ENCODE measurements at places on chromosomes 1 and 21.

- no peak for DNase-seq
Observed at GRCh38 chr1:161885003-161885402, 118.9 kb downstream of the ATF6 start.

DNA sequence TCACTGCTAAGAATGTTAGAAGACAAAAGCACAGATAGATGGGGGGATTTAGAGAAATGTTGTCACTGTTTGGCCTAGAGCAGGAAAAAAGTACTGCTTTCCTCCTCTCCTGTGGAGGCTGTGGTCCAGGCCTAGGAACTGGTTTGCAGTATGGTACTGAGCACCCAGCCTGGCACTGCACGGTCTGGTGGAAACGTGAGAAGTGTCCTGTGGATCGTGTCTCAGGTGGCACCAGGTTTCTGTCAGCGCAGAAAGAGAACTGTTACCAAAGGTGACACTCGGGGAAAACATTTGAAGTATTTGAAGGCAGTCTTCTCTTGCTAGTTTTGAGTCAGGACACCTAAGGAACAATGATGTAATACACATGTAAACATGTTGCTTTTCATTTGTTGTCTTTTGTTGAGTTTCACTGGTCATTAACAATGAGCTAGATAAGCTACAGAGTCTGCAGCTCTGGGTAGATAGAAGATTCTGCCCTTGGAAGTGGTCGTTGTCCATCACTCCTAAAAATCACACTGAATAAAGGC lies 63.0 kb downstream of the B3GALNT2 start:
- no peak for DNase-seq

GRCh38 chr1:155859234-155859829 lies at the start of gene SYT11:
Gene SYT11 (plus strand): TSS chr1:155859567. CDS start chr1:155859762, 195 bp downstream.
- peak; percentile 89 for DNase-seq

DNA sequence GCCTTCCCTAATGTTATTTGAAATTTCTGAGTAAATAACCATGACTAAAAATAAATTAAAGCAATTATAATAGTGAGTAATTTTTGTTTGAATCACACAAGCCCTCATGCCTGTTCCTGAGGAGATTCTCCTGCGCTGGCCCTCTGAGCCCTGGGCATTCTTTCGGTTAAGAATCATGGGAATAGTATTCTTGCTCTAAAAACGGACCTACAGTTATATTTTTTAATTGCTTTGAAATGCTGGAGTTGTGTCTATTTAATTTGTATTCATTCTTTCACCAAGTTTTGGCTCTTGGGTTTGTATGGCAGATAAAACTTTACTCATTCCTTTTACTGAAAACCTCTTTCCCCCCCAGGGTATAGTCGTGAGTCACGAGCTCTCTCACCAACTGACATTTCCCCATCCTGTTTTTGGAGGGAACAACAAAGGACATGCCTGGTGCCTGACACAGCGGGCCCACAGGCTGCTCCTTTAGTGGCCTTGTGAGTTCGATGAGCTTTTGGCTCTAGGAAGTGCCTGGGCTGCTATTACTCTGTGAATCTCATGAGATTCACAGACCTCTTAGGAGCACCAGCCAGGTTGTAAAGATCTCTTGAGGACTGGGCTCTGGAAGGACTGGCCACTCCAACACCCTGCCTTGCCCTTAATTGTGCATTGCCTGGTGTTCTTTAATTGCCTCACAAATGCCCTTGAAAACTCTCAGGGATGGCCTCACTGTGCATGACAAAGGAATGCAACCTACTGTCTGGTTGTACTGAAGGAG lies 58.6 kb downstream of the DDR2 start:
- DNase-seq = no peak

DNA sequence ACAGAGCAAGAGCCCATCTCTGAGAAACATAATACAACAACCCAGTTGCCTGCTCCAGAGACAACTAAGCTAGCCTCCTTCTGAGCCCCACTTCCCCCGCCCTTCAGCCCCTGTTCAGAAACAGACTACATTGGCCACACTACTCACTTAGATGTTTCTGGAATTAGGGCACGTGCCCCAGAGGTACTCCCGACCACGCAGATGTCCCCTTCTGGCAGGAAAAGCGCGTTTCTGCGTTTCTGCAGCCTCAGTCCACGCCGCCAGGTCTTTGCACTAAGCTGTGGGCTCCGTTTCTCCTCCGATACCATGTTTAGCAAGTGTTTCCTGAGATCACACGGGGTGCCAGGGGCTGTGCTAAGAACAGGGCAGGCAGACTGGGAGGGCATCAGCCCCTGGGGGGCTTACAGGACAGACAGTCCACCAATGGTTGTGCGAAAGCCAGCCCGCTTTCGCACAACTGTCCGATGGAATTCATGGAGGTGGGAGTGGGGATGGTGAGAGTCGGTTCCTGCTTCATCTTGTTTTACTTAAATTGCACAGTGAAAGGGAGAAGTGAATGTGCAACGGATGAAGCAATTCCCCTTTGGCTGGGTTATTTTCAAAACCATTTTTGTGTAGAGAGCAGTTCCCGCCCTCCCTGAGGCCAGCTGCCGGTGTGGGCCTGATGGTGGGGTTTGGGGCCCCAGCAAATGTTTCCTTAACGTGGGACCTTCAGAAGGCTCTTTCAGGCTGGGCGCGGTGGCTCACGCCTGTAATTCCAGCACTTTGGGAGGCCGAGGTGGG lies 2.7 kb downstream of the PIK3CD start:
- DNase-seq = no peak
